Activated CD4-positive, alpha-beta T cell treated with anti-CD3 and anti-CD28 coated beads for 4 hours (primary cell): ENCODE measurements at places on chromosomes 1 and 21.

DNA sequence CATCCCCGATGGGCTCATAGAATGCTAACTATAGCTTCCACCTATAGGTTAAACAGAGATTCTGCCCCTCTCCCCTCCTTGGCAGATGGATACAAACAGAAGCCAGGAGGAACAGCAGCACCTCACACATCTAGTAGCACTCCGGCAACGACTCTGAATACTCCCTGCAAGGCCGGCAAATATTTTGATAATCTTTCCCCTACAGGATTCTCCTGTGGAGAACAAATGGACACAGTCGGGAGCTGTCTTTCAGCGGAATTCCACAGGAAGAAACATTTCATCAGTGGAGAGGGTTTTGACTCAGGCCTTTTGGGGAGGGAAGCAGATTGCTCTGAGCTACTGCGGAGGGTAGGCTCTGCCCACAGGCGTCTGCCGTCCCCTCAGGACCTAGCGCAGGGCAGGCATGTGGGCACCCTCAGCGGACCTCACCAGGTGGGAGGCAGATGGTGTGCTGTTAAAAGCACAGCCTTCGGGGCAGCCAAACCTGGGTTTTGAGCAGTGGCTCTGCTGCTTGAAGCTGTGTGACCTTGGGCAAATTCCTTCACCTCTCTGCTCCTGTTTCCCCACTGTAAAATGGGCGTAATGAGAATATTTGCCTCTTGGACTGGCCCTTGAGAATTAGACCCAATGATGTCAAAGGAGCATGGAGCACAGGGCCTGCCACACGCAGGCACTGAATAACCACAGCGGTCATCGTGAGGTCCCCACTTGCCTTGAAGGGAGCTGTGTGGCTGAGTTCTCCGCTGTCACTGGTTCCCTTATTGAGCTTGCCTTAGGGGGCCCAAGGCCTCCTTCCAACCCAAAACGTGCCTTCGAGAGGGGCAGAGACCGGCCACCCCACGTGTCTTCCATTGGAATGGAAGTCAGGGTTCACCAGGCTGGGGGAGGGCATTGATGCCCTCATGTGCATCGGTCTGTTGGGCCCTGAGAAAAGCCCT lies 19.2 kb upstream of the BCAR3 start:
- no peak for DNase-seq

GRCh38 chr1:168261390-168261789 lies 19.3 kb upstream of the TBX19 start:
- DNase-seq = no peak

DNA sequence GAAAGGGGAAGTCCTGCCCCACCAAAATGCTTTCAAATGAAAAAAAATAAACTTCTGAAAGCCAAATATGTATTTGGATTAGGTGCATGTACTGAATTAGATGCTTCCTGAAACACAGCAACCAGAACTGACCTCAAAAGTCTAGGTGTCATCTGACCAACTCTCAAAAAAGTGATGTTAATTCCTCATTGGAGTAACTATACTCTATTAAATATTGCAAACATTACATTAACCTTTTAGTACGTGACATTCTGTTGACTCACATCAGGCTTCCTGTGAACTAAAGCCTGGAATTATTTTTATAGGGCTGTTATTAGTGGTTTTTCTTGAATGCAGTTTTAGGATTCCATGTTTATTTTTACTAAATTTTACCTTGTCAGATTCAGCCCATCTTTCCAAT lies 73.5 kb downstream of the ASTN1 start:
- DNase-seq = no peak

GRCh38 chr1:16913181-16913832 lies 8.4 kb upstream of the CROCC start:
- DNase-seq = peak; percentile 20

- no peak for DNase-seq
Observed at GRCh38 chr1:208054485-208054884, 143.6 kb upstream of the CD34 start.

GRCh38 chr1:161182214-161182613 lies 4.9 kb upstream of the B4GALT3 start:
- DNase-seq = peak; percentile 63

- no peak for DNase-seq
Observed at GRCh38 chr1:174407665-174408064, 40.1 kb upstream of the GPR52 start.

DNA sequence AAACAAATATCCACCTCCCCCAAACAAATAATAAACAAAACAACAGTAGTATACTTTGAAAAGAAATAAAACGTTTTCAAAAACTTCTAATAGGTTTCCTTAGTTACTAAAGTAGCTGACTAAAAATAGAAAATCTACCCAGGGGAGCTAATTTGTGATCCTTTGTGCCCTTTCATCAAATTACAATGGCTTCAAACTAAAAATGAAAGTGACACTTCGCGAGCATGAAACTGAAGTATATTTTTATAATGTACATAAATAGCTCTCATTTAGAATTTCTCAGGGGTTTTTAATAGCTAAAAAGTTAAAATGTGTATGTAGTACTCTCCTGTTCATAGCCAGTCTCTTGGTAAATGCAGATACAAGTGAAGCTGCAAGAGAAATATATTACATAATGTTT lies 78.4 kb downstream of the BRINP3 start:
- no peak for DNase-seq

DNA sequence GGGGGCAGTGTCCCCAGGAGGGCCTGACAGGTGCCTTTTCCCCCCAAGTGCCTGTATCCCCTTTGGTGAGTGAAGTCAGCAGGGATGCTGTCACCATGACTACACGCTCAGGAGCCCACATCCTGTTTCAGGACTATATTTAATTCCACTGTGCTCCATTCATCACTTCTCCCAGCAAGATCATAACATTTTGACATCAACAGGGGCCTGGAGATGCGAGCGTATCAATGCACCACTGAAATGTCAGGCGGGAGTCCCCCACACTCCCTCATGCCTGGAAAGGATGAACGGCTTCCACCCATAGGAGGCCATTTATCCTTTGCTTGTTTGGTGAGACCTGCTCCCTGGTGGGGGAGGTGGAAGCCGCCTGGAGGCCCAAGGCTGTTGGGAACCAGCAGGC lies 119.1 kb downstream of the PTPRU start:
- no peak for DNase-seq
